Tibial nerve (tissue), 4 donors: ENCODE measurements at places on chromosomes 16 and 17.

- DNase-seq, result no peak
These were observed 2.3 kb upstream of the NCBP3 start for GRCh38 chr17:3848229-3848835.

- no peak for DNase-seq
These were observed 96.3 kb downstream of the TNFRSF13B start for GRCh38 chr17:16875662-16876061.

DNA sequence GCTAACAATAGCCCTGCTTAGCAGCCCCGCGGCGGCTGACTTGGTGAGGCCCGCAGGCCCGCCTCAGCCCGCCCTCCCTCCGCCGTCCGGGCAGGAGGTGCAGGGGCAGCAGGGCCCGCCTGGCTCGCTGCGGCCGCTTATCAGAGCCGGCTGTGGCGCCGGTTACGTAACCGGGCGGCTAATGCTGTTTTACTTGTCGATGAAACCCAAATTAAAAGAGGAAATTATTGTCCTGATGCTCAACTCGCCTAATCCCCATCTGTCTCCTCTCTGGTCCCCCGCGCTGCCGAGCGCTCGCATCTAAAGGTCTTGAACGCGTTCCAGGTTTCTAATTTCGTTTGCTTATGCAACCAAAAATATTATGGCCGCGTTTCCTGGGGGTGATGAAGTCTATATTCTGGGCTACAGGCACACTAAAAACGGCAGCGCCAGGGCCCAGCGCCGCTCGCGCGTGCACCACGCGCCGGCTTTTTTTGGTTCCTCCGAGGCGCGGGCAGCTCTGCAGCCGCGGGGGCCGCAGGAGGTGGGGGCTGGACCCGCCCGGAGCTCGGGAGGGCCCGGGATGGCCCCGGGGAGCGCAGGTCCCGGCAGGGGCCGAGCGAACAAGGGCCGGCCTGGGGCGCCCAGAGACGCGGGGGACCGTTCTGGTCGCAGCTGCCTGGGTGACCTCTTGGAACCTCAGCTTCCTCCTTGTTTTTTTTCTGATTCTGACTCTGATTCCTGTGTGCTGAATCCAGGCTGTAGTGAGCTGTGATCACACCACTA, 65.2 kb upstream of the TOB1 start:
- DNase-seq, result peak; percentile 64

DNA sequence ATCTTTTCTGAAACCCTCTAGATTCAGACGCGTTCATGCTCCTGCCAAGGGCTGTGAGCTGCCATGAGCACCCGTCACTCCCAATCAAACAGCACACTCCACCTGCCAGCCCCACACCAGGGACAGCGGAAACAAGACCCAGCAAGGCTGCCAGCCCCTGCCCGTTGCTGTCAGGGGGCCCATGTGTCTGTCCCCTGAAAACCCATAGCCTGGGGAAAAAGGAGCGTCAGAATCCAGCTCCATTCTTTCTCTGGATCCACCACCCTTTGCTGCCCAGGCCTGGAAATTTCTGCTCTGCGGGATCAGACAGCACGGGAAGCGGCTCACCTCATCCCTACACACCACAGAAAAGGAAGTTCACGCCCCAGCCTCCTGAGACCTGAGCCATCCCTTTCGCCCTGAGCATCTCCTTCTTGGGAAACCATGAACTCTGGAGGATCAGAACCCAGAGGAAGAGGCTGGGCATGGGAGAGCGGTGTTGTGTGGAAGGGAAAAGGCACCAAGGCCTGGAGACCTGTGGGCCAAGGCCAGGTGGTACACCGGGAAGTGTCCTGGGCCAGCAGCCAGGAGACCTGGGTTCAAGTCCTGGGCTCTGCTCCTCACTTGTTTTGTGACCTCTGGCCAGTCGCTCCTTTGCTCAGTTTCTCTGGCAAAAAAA, 51.5 kb upstream of the RCVRN start:
- DNase-seq, result no peak

DNA sequence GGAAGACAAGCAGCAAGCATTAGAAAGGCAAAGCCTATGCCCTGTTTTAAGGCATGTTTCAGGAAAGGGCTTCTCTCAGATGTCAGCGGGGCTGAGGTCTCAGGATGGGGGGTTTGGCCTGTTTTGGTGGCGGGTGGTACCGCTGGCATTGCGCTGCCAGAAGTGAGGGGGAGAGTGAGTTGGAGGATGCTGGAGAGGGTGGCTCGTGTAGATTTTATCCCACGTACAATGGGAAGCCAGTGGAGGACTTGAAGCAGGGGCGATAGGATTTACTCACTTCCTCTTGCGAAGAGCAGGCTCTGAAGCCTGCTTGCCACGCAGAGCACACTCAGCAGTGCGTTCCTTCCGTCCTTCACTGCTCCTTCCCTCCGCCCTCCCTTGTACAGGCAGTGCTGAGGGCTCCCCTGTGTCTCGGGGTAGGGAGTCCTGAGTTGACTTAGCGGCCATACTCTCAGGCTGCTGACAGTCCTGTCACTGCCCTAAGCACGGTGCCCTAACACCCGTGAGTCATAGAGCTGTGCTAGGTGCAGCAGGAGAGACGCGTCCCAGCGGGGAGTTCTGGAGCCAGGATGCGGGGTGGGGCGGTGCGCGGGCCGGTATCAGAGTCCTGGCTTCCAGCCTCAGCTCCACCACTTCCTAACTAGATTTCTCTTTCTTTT, 113.1 kb downstream of the SNX29 start:
- no peak for DNase-seq

DNA sequence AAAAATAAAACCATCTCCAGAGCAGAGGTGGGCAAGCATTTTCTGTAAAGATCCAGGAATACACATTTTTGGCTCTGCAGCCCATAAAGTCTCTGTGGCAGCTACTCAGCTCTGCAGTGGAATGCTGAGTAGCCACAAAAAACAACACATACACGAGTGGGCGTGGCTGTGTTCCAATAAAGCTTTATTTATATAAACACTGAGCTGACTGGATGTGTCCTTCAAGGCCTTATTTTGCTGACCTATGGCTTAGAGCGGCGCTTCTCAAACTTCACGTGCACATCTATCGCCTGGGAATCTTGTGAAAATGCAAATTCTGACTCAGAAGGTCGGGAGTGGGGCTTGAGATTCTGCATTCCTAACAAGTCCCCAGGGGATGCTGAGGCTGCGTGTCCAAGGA, 39.7 kb downstream of the XYLT1 start:
- DNase-seq, result no peak

- no peak for DNase-seq
These were observed 344.5 kb downstream of the SEC14L1 start for GRCh38 chr17:77485089-77485833.

DNA sequence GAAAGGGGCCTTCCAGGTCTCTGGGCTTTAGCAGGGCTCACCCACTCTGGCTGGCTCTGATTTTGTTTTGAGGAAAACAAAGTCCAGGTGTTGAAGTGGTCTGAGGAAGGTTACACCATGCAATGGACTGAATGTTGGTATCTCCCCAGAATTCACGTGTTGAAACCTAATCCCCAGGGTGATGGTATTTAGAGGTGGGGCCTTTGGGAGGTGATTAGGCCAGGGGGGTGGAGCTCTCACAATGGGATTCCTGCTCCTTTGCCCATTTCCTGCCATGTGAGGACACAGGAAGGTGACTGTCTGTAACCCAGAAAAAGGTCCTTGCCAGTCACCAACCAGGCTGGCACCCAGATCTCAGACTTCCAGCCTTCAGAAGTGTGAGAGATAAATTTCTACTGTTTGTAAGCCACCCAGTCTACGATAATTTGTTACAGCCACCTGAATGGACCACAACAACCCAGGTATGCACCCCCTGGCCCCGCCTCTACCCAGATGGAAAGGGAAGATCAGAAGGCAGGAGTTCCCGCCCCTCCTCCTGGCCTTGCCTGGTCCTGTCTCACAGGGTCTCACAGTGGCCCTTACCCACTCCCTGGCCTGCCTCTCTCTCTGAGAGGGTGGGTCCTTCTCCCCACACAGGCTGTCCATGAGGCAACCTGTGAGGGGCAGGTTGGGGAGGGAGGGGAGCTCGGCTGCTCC, 32.0 kb downstream of the LRRC75A start:
- no peak for DNase-seq

- DNase-seq, result no peak
These were observed 216.7 kb downstream of the RPTOR start for GRCh38 chr17:80761110-80761871.

- DNase-seq, result no peak
These were observed 50.8 kb upstream of the ZCCHC14 start for GRCh38 chr16:87543436-87544191.

DNA sequence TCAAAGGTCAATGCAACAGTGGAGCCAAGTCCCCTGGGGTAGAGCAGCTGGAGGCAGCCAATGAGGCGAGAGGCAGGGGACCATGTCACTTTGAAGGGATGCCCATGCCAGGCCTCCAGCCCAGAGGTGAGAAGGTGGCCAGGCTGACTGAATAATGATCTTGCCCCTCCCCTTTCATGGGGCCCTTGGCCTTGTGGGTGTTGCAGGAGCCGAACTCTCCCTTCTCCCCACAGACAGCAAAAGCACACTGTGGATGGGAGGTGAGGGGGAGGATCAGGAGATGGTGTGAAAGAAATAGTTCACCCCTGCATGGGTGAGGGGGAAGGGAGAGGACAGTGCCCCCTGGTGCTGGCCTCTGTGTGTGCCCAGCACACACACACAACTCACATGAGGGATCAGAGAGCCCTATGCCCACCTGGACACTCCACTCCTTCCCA, 15.8 kb upstream of the TBX21 start:
- no peak for DNase-seq

DNA sequence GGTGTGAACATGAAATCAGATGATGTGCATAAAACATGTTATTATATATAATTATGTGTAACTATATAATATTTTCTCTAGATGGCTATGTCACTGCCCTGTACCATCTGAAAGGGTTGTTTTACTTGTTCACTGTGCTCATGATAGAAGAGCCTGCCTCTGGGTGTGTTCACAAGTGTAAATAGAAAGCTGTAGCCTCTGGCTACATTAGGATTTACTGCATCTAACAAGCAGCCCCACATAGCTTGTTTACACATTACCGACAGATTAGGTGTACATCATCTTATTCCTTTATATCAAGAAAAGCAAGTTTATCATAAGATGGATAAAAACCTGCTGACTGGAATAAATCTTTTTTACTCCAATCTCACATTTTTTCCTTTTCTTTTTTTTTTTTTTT, 46.1 kb downstream of the CHD9 start:
- DNase-seq, result no peak

DNA sequence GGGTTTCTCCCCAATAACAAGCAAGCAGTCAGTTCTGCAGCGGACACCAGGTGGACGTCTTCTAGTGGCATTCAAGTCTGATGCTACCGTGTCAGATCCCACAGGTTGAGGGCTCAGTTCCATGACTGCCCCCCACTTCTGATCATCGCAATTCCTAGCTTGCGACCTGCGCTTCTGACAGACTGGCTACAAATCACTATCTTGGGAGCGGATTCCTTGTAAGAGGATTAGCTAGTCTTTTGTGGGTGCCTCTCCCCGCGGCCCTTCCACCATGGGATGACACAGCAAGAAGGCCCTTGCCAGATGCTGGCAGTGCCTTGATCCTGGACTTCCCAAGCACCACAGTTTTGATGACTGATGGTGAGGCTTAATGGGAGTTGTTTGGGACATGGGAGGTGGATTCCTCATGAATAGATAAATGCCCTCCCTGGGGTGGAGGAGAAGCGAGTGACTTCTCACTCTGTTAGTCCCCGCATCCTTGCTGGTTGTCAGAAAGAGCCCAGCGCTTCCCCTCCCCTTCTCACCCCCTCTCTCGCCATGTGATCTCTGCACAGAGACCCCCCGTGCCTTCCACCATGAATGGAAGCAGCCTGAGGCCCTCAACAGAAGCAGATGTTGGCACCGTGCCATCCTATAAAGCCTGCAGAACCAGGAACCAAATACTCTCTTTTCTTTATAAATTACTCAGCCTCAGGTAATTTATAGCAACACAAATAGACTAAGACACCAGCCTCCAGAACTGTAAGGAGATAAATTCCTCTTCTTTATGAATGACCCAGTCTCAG, 19.1 kb downstream of the CDIP1 start:
- DNase-seq, result no peak

DNA sequence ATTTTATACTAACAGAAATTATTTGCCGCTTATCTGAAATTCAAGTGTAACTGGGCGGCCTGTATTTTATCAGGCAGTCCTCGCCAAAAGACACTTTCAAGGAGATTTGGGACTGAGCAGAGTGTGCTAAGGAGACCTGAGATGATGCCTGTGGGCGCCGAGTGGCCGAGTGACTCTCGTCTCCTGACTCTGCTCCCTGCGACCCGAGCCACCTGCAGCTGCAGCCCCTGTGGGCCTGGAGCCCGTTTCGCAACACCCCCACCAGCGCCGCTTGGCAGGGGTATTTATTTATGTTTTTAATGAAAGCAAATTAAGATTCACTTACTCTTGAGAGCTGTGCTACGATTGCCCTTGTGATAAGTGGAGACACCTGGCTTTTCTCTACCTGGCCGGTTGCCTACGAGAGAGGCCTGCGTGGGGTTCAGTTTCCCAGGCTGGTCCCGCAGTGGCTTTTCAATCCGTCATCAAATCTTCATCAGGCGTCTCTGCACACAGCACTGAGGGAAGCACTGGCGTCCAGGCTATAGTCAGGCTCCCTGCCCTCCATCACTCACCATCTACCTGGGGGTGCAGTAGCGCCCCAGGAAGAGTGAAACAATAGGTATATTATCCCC, 124.0 kb downstream of the SEC14L1 start:
- no peak for DNase-seq

- no peak for DNase-seq
These were observed 22.9 kb downstream of the RDM1 start for GRCh38 chr17:35907691-35908090.

GRCh38 chr16:75256696-75257343, 5.4 kb upstream of the BCAR1 start:
- DNase-seq, result no peak

DNA sequence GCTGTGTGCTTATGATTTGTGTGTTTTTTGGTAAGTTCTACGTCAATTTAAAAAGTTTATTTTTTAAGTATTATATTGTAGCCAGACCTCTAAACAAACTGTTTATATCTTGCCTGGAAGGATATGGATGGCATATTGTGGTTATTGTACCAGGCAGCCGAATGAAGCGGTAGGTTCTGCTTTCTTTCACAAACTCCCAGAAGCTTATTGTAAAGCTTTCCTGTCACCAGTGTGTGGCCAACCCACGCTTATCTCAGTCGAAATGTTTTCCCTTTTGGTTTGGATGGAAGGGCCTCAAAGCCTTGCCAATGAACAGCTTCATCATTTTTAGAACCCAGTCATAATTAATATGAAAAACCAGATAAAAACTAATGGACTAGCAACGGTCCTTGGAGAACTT, 53.1 kb downstream of the CYB5B start:
- DNase-seq, result no peak

DNA sequence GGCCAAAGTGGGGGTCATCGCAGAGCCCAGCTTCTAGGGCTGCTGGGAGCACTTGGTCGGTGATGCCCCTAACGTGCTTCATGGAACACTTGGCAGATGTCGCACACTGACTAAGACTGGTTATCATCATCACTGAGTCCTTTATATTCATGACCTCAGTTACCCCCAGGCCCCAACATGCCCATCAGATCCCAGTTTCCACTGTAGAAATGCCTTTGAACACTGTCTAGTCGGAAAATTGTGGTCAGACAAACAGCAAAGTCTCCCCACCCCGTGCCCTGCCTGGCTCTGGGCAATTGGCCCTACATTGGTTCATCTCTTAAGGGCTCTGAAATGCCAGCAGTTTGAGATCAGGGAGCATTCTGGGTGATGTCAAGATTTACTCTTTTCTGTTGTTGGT, 51.3 kb downstream of the NKD1 start:
- no peak for DNase-seq
